ENCODE measurements at places on chromosomes 13 and 19.

GRCh38 chr19:15727724-15728123 lies at the start of gene OR10H2:
Gene OR10H2, plus strand, starts transcription at chr19:15728024. Its CDS starts 20 bp downstream, at chr19:15728044.
- no peak for DNase-seq

DNA sequence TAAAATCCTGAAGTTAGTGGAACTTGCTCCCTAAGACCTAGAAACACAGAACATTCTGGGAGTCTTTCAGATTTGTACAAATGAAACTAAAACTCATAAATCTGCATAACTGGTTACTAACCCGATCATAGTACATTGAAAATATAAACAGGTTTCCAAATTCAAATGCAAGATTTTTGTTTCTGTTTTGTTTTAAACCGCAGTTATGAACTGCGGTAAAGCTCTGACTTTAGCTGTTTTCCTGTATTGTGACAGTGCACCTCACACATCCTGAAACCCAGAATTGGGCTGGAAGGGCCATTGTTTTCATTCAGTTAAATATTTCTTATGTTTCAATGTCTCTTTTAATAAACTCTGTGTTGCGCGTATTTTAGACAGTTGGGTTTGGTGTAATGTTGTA lies 204.7 kb downstream of the SHISA2 start:
- no peak for DNase-seq

GRCh38 chr19:56508290-56508778 lies 679 bp downstream of the ZNF471 start:
- DNase-seq = no peak

- DNase-seq = no peak
Observed at GRCh38 chr13:56201834-56202233, 938.9 kb upstream of the PRR20A start.

GRCh38 chr19:29484876-29485275 lies 40.9 kb upstream of the VSTM2B start:
- DNase-seq = no peak

DNA sequence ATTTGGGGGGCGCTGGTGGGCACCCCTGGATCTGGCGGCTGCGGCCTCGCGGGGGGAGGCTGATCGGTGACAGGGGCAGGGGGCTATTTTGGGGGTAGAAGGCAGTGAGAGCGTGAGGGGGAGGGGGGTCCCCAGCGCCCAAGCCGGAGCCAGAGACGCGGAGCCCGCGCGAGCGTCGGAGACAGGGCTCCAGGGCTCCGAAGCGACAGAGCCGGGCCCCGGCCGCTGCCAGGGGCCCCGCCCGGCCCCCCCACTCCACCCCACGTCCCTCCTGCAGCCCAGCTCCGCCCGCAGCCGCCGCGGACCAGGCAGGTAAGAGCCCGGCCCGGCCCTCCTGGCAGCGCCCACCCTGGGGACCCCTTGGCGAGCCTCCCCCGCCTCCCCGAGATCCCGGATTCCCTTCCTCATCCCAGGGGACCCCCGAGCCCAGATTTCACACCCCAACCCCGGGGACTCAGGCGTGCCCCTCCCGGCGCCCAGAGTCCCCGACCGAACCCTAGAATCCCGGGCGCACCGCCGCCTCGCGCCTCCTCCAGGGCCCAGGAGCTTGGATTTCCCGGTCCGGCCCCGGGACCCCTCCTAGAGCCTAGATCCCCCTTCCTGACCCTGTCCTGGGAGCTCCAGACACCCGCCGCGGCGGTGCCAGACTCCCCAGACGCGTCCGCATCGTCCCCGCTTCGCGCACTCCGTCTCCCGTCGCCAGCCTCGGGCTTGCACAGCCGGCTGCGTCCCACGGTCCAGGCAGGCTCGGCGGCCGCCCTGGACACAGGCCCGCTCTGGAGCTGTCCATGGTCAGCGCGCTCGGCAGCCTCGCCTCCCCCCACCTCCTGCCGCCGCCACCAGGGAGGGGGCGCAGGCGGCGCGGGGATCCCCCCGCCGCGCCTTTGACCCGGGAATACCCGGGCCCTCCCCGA lies at the start of gene PPFIA3:
Gene PPFIA3 (plus strand): TSS at position 134 of the 914 bp plus-strand sequence. CDS start 8,330 bp downstream, outside the sequence.
- peak; percentile 51 for DNase-seq

- peak; percentile 38 for DNase-seq
Observed at GRCh38 chr13:94859278-94859691, 146.9 kb upstream of the SOX21 start.

GRCh38 chr13:74816737-74817136 lies 665.2 kb downstream of the TBC1D4 start:
- no peak for DNase-seq

DNA sequence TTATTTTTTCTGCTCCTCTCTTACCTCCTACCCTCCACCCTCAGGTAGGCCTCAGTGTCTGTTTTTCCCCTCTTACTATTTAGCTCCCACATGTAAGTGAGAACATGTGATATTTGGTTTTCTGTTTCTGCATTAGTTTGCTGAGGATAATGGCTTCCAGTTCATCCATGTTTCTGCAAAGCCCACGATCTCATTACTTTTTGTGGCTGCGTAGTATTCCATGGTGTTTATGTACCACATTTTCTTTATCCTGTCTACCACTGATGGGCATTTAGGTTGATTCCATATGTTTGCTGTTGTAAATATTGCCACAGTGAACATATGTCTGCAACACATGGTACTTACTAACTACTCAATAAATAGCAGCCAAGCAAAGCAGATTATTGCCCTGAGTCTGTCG lies 56.8 kb downstream of the DNAJC15 start:
- DNase-seq = no peak

DNA sequence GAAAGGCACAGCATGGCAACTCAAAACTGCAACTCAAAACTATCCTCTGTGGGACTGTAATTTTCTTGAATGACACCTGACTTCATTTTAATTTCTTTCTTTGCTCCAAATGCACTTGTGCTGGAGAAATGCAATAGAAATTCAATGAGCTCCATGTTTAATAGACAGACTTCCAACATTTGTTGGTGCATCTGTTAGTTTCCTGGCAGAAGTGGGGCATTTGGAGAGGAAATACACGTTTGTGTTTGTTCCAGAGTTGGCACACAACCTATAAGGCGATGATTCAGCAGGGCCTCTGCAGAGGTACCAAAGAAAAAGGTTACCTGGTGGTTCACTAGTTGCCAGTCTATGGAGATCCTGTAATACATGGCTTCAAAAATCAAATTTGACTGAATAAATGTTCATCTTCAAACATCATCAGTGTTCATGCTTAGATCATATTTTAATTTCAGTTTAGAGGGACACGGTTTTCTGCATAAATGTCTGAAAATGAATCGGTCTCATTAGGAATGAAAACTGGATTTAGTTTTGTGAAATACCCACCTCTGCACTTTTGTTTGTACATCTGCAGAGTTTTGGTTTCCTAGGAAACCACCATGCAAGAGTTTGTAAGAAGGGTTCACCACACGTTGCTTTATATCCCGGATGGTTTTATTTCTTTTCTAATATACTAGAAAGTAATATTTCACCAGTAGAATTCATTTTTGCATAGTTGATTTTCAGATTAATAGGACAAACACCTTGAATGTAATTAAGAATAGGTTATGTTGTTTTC lies 21.8 kb upstream of the OBI1 start:
- no peak for DNase-seq

GRCh38 chr13:24142453-24142852 lies 18.1 kb upstream of the SPATA13 start:
- DNase-seq = no peak

- no peak for DNase-seq
Observed at GRCh38 chr19:45790942-45791341, 1.7 kb downstream of the DMWD start.

DNA sequence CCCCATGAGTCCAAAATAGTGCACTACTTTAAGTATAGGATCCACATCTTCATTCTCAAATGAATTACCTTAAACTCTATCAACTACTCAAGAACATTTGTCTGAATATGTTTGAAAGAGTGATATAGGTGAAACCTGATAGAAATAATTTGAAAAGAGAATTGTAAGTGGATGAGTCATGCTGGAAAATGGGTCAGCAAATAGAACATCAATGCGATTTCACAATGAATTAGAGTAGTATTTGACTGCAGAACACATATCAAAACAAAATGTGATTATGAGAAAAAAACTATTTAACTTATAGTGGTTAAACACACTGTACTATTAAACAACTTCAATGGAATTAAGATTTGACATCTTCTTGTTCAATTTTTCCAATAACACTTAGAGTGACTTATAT lies 300.6 kb upstream of the KLHL1 start:
- no peak for DNase-seq

- peak; percentile 82 for DNase-seq
Observed at GRCh38 chr13:73335210-73335609, 276.4 kb downstream of the KLF5 start.

- no peak for DNase-seq
Observed at GRCh38 chr13:51237386-51237785, 15.2 kb downstream of the FAM124A start.

DNA sequence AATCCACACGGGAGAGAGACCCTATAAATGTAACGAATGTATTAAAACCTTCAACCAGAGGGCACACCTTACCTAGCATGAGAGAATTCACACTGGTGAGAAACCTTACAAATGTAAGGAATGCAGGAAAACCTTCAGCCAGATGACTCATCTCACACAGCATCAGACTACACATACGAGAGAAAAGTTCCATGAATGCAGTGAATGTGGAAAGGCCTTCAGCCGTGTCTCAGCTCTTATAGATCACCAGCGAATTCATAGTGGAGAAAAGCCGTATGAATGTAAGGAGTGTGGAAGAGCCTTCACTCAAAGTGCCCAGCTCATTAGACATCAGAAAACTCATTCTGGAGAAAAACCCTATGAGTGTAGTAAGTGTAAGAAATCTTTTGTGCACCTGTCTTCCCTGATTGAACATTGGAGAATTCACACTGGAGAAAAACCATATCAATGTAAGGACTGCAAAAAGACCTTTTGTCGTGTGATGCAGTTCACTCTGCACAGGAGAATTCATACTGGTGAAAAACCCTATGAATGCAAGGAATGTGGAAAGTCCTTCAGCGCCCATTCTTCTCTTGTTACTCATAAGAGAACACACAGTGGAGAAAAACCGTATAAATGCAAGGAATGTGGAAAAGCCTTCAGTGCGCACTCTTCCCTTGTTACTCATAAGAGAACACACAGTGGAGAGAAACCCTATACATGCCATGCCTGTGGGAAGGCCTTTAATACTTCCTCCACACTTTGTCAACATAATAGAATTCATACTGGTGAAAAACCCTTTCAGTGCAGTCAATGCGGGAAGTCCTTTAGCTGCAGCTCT lies 16.0 kb downstream of the ZNF582 start:
- no peak for DNase-seq

DNA sequence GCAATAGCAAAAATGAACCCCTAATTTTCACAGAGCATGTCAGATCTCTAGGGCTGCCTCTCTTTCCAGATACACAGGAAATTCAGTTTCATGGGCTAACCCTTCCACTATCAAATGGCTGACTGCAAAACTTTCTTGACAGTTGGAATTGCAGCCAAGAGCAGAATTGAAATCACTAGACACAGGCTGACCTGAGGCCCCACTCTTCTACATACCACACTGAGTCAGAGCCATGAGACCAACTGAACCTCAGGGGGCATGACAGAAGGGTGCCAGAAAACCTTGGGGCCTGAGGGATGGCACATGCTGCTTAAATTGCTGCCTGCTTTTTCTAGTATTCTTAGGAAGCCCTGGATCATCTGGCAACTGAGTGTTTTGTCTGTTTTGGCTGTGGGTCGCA lies 1.7 kb upstream of the DLEU7 start:
- DNase-seq = peak; percentile 18

GRCh38 chr19:2578391-2578890 lies 102.5 kb downstream of the GADD45B start:
- DNase-seq = peak; percentile 46

DNA sequence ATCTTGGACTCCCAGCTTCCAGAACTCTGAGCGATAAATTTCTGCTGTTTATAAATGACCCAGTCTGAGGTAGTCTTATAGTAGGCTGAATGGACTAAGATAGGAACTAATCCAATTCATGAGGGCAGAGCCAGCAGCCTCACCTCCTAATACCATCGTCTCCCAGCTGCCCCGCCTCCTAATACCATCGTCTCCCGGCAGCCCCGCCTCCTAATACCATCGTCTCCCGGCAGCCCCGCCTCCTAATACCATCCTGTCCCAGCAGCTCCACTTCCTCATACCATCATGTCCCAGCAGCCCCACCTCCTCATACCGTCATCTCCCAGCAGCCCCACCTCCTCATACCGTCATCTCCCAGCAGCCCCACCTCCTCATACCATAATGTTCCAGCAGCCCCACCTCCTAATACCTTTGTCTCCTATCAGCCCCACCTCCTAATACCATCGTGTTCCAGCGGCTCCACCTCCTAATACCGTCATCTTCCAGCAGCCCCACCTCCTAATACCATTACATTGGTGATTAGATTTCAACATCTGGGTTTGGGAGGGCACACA lies 2.4 kb upstream of the ARGLU1 start:
- peak; percentile 51 for DNase-seq

GRCh38 chr19:35760711-35761349 lies 2.9 kb downstream of the PROSER3 start:
- DNase-seq = no peak

DNA sequence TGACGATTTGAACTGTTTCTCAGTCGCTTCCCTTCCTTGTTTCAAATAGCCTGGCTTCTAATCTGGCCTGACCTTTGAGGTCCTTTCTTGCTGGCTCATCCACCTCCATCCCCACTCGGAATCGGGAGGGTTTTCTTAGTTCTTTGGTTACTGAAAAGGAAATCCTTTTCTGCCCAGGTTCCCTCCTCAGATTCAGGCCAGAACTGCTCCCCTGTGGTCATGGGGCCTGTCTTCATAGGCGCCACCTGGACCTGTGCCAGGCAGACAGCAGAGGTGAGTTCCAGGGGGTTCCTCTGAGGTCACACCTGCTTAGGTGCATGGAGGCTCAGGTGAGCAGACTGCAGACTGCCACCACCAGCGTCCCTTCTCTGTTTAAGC lies 62.4 kb downstream of the AKAP11 start:
- no peak for DNase-seq

GRCh38 chr19:17079710-17080439 lies 4.3 kb downstream of the MYO9B start:
- peak; percentile 99 for DNase-seq

DNA sequence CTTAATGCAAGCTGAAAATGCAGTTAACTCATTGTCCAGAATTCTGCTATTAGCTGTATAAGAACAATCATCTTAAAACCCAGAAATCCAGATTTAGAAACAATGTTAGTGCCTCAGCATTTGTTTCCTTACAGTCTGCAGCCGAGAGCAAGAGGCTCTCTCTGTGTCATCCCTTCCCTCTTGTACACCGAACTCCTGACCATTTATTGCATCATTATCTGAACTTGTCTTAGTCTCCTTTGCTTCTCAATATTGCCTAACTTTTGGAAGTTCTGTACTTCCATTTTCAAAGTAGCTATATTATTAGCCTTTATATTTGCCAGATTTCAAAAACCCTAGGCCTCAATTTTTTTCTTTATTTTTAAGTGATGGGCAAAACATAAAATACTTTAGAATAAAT lies 27.1 kb downstream of the RNASEH2B start:
- DNase-seq = no peak

DNA sequence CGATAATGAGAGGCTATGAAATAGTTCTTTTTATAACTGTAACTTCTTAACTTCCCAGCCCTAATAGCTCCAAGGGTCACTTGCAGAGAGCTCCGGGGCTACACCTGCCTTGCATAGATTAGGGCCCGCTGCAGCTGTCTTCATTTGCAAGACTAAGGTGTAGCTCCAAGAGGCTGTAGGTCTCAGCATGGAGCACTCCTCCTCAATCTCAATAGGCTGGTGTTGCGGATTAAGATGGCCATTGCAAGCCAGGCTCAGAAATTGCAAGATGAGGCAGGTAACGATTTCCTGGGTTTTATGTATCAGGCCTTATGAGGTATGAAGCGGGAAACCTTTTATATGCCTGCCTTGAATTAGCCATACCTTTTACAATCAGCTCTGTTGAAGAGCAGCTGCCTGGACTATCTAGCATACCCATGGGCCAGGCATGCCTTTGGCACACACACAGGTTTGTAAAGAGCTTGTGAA lies 185.7 kb downstream of the TM9SF2 start:
- no peak for DNase-seq

Data from fibroblast of lung (primary cell).